Ascending aorta (tissue), 2 donors: ENCODE measurements at places on chromosomes 1 and 21. TPM values are rescaled to one million over a fixed set of nuclear protein-coding genes. Genes with fewer than 3 reads are reported as not detected.

CFHR3 gene
- not detected for total RNA-seq

OSBPL9 gene
- 101 TPM for total RNA-seq

DIRAS3 gene
- 3.4 TPM for total RNA-seq

ITGB2 gene
- total RNA-seq: 65.5 TPM

NBPF4 gene
- not detected for total RNA-seq

CCDC17 gene
- total RNA-seq: not detected

OVAAL gene
- not detected for total RNA-seq

SH2D1B gene
- total RNA-seq: not detected

CACNA1S gene
- not detected for total RNA-seq

EXO1 gene
- not detected for total RNA-seq

OPTC gene
- total RNA-seq: not detected

CLCA4 gene
- not detected for total RNA-seq

MAEL gene
- not detected for total RNA-seq

ANGPTL7 gene
- 2.0 TPM for total RNA-seq

ITLN2 gene
- not detected for total RNA-seq

PARS2 gene
- total RNA-seq: 0.43 TPM

PIGV gene
- 8.8 TPM for total RNA-seq

HES3 gene
- not detected for total RNA-seq

TMPRSS2 gene
- not detected for total RNA-seq

SPRR2B gene
- total RNA-seq: not detected
